T-helper 1 cell (primary cell): ENCODE measurements at places on chromosomes 7 and 10.
A peak's percentile ranks its signal among the peaks of the same experiment; 100 is the strongest.

GRCh38 chr10:5457741-5458140 is 41.6 kb downstream of the CALML5 start:
- DNase-seq: no peak

- DNase-seq: no peak
Observed at GRCh38 chr7:130096243-130096827, 26.0 kb downstream of the KLHDC10 start.

DNA sequence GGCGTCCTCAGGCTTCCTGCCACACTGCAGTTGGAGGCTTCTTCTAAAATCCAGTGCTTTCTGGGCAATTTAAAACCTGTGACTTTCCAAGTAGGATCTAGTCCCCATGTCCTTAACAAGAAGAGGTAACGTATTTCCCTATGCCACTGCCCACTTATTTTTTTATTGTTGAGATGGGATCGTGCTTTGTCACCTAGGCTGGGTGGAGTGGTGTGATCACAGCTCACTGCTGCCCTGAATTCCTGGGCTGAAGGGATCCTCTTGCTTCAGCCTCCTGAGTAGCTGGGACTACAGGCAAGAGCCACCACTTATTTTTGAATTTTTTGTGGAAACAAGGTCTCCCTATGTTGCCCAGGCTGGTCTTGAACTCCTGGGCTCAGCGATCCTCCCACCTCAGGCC is 63.4 kb downstream of the DAGLB start:
- DNase-seq: no peak

DNA sequence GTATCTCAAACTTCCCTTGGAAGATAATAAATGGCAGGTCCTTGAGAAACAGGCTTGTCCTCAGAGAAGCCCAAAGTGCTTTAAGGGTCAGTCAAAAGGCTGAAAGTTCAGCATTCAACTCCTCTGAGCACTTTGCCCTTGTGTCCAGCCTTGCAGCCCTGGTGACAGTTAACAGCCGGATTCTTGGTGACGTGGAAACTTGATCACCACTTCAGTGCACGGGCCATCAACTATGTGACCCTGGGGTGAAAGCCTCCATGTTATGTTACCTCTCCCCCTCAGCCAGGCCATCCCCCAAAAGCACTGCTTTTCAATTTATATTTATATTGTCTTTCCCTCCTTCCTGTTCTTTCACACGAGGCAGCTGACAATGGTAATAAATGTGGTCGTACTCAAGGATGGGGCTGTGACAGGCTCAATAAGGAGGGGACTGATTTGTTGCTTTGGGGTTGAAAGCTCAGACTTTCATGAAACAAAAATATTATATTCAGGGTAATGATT is 164.0 kb upstream of the NRP1 start:
- DNase-seq: no peak

- no peak for DNase-seq
Observed at GRCh38 chr7:155467846-155468784, 10.2 kb downstream of the EN2 start.

DNA sequence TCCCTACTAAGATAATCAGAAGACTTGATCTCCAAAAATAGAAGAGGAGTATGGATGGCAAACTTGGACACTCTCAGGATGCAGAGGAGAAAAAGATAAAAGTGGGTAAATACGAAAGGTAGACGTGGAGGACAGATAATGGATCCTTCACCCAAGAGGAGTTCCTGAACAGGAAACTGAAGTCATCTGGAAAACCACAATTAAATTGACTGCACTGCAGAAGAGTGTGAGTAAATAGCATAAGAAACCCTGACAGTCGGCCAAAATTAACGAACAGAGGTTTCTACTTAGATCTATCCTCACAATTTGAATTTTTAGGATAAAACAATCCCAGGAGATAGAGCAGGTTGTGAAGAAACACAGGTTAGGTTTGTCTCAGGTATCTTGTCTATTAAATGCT is 70.5 kb downstream of the SDK1 start:
- no peak for DNase-seq

- DNase-seq: peak; percentile 28
Observed at GRCh38 chr10:21526860-21527597, 1.5 kb upstream of the SKIDA1 start.

DNA sequence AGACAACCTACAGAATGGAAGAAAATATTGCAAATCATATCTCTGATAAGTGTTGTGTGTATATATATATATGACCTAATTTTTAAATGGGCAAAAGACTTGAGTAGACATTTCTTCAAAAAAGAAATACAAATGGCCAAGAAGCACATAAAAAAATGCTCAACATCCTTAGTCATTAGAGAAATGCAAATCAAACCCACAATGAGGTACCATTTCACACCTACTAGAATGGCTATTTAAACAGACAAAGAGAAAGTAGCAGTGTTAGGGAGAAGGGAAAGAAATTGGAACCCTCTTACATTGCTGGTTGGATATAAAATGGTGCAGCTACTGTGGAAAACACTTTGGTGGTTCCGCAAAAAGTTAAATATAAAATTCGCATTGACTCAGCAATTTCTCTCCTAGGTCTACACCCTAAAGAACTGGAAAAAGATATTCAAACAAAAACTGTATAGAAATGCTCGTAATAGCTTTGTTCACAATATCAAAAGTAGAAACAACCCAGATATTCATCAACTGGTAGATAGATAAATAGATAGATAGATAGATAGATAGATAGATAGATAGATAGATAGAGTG is 16.3 kb downstream of the ACSL5 start:
- no peak for DNase-seq

GRCh38 chr7:98293746-98294145 is 12.3 kb downstream of the BRI3 start:
- no peak for DNase-seq

- no peak for DNase-seq
Observed at GRCh38 chr10:4303045-4303444, 518.0 kb upstream of the KLF6 start.

DNA sequence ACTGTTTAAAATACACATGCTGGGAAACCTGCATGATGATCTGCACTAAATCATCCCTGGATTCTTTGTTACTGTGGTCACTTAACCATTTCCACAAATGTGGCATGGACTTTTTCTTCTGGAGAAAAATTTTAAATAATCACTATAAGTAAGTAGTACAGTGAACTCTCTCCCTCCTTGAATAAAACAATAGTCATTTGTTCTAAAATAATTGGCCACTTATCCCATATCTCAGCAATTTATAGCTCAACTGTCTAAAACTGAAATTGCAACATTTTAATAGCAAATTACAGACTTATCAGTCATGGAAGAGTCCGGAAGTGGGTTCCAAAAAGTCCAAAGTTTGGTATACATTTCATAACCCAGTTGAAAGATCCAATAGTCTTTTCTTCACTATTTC is 90.9 kb downstream of the MTERF1 start:
- DNase-seq: no peak

- no peak for DNase-seq
Observed at GRCh38 chr10:97102441-97102840, 83.3 kb downstream of the SLIT1 start.

DNA sequence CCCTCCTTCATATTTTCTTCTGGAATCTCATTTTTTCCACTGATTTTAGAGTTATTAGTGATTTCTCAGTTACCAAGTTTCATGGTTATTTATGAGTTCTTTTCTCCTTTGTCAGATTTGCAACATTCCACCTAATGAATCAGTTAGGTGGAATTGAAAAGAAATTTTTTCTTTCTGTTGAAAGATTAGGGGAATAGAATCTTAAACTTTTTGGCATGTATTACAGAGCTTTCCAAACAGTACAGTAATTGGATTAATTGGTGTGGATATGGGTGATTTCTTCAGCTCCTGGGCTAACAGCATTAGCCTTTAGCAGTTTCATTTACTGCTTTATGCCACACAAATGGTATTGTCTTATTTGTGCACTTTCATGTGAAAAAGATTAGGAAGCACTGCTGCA is 17.0 kb downstream of the STAM start:
- no peak for DNase-seq

DNA sequence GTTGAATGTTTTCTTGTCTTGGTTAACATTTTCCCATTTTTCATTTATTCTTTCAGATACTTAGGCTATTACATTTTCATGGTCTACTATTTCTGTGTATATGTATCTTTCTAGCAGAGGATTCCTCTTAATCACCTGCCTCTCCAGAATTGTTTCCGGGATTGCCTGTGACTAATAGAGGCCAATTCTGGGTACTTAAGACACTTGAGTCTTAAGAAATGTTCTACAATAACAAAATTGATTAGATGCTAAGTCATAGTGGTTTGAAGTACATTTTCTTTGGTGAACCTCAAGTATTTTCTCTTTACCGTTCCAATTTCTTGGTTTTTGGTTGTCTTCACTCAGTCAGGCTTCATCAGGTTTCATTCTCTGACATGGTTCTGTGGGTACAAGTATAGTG is 26.4 kb downstream of the BBS9 start:
- no peak for DNase-seq

GRCh38 chr7:13717031-13717430 is 272.4 kb downstream of the ETV1 start:
- no peak for DNase-seq

- no peak for DNase-seq
Observed at GRCh38 chr10:29949411-29950011, 109.9 kb downstream of the JCAD start.

DNA sequence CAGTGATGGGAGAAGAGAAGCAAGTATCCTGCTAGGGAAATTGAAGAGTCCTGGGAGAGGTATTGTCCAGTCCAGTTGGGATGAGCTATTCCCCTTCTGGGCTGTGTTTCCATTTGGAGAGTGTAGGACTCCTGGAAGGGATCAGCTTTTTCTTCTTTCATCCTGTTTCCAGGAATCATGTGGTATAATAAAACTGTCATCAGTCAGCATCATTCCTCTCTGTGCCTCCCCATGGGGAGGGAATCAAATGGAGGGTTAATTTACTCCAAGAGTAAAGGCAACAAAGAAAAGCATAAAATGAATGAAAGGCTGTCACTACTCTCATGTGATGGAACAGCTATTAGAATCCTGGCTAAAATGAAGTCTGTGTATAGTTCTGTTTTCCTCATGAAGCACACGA is 429.9 kb downstream of the SORCS3 start:
- DNase-seq: no peak

- no peak for DNase-seq
Observed at GRCh38 chr7:4079956-4080355, 602.1 kb upstream of the FOXK1 start.

- no peak for DNase-seq
Observed at GRCh38 chr7:111192614-111193413, 101.9 kb downstream of the LRRN3 start.

- DNase-seq: no peak
Observed at GRCh38 chr10:12788277-12788676, 213.2 kb downstream of the CCDC3 start.

DNA sequence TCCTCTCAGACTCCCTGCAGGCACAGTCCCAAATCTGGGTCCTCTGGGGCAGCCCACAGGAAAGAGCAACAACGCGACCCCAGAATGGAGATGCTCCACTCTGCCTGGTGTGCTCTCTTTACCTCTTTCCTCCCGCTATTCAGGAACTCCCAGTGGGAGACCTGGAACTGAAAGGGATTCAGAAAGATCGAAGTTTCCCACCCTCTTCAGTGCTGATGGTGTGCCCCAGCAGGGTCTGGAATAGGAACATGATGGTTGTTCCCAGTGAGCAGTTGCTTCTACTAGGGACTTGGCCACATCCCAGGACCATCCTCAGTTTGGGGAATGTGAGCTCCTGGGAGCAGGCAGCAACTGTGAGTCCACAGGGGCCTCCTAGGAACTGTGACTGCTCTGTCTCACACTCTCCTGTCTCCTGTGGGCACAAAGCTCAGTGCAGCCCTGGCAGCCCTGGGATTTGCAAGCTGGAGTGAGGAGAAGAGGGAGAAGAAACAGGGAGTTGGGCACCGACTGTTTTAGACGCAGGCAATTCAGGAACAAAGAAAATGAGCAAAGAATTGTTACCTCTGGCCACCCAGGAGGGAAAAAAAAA is 17.9 kb downstream of the OR6V1 start:
- no peak for DNase-seq
